ENCODE measurements at places on chromosomes 3 and 15. TPM values are rescaled to one million over a fixed set of nuclear protein-coding genes. Genes with fewer than 3 reads are reported as not detected.

Gene XPC
- 56.0 TPM for total RNA-seq

Gene RTP3
- total RNA-seq = not detected

Gene CHRNA7
- 0.81 TPM for total RNA-seq

Gene IP6K1
- total RNA-seq = 61.0 TPM

Gene CD200R1
- total RNA-seq = 0.16 TPM

Gene PP2D1
- not detected for total RNA-seq

Gene P3H2
- total RNA-seq = 11.0 TPM

Gene MOBP
- total RNA-seq = not detected

Gene ATP13A5
- total RNA-seq = not detected

Gene TM6SF1
- total RNA-seq = 0.16 TPM

Measured in hair follicle dermal papilla cell (primary cell).